Activated naive CD8-positive, alpha-beta T cell treated with anti-CD3 and anti-CD28 coated beads, Interleukin-2, amount 50 U/mL, for 16 hours (primary cell): ENCODE measurements at places on chromosomes 12 and 14.

DNA sequence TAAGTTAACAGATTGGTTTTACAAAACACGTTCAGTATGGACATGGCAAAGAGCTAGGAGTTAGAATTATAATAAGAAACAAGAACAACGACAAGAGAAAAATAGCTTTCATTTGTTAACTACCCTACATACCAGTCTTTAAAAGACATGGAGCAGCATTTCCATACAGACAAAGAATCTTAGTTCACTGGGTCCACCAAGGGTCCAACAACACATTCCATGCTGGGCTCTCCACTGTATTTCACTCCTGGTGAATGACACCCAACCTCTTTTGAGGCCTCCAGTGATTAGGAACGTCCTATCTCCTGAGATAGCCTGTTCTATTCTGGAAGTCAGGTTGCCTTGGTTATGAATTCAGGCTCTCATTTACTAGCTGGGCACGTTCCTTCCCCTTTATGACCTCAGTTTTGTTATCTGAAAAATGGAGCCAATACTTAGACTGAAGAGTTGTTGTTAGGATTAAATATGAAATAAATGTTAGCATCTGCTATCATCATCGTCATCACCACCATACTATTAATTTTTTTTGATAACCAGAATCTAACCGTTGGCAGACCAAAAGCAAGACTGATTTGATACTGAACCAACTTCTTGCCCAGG, 37.7 kb downstream of the C12orf75 start:
- no peak for DNase-seq

DNA sequence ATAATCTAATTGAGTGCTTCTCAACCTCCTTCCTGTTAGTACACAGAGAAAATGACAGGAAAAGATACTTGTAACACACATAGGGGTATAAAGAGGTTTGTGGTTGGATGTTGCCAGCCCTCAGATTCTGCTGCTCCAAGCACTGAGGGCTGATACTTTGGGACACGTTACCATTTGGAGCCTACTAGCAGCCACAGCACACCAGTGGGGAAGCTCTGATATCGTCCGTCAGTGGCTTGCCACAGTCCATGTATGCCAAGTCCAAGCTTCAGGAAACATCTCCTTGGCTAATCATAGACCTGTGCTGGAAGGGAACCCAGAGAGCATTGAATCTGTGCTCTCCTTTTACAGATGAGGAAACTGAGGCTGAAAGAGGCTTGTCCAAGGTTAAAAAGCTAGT, 22.3 kb downstream of the B4GALNT3 start:
- DNase-seq, result no peak

- no peak for DNase-seq
Measured at GRCh38 chr14:103002578-103003350, 54.6 kb downstream of the CDC42BPB start.

GRCh38 chr14:91987192-91987591, 39.7 kb upstream of the FBLN5 start:
- DNase-seq, result no peak

DNA sequence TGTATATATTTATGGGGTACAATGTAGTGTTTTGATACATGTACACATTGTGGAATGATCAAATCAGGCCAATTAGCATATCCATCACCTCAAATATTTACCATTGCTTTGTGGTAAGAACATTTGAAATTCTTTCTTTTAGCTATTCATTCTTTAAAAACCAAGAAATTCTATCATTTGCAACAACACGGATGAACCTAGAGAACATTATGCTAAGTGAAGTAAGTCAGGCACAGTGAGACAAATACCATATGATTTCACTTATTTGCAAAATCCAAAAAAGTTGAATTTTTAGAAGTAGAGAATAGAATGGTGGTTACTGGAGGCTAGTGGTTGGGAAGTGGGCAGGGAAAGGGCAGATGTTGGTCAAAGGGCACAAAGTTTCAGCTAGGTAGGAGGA, 129.3 kb upstream of the PTPRQ start:
- no peak for DNase-seq

- DNase-seq, result no peak
Measured at GRCh38 chr14:89254166-89254909, 162.7 kb downstream of the FOXN3 start.

GRCh38 chr12:50603817-50604639, 99.2 kb downstream of the DIP2B start:
- no peak for DNase-seq

DNA sequence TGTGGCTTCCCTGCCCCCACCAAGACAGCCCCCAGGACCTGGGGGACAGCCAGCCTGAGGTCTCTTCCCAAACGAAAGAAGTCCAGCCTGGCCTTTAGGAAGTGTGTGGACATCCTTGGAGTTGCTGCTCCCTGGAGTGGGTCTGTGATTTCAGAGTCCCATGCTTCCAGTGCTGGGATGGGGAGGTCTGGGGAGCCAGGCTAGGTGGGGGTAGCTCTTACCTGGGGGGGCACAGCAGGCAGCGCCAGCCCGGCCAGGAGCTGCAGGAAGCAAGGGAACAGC, 509 bp downstream of the PGF start:
- DNase-seq, result no peak

DNA sequence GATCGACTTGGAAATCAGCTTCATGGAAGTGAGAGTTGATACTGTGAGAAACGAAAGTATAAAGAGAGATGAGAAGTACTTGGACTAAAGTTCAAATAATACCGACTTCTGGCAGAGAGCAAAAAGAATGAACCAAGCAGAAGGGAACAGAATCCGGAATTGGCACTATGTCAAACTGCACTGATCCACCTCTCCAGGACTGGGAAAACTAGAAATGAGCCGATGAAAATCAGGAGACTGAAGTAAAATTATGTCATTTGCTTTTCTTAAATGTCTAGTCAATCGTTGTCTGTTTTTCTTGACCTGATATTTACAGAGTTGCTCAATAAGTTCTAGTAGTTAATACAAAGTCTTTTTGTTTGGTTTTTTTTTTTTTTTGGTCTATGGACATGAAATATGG, 163.0 kb upstream of the FOXG1 start:
- no peak for DNase-seq

- no peak for DNase-seq
Measured at GRCh38 chr12:125064492-125064891, 743 bp upstream of the AACS start.

- no peak for DNase-seq
Measured at GRCh38 chr12:94898388-94898787, 105.1 kb downstream of the NDUFA12 start.

GRCh38 chr14:94768141-94768520, 1.8 kb downstream of the GSC start:
- no peak for DNase-seq

DNA sequence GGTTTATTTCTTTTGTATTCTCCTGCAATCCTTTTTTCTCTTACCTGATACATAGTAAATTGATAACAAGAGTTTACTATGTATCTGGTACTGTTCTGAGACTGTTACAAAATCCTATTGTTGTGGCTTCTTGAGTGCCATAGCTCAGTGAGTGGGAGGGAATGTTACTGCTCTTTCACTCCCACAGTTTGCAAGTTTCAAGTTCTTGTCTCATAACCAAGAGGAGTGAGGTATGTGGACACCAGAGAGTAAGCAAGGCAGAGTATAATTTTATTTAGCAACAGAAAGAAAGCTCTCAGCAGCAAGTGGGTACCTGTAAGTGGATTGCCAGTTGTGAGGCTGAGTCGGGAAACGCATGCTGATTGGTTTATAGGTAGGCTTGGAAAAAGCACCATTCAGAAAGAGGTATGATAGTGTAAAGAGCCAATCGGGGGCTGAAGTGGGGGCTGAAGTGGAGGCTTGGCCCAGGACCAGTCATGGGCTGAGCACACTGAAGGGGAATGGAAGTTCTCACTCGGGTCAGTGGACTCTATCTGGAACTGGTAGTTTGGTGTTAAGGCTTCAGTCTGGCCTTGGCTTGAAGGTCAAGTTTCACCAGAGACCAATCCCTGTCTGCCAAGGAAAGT, 850.8 kb downstream of the TMTC2 start:
- DNase-seq, result no peak

- DNase-seq, result no peak
Measured at GRCh38 chr14:75626396-75626795, 34.3 kb downstream of the ERG28 start.

- no peak for DNase-seq
Measured at GRCh38 chr14:88818018-88818417, 6.4 kb upstream of the TTC8 start.

- DNase-seq, result no peak
Measured at GRCh38 chr12:50006280-50006679, 19.0 kb downstream of the RACGAP1 start.

- no peak for DNase-seq
Measured at GRCh38 chr14:51884086-51884927, 23.9 kb downstream of the GNG2 start.

DNA sequence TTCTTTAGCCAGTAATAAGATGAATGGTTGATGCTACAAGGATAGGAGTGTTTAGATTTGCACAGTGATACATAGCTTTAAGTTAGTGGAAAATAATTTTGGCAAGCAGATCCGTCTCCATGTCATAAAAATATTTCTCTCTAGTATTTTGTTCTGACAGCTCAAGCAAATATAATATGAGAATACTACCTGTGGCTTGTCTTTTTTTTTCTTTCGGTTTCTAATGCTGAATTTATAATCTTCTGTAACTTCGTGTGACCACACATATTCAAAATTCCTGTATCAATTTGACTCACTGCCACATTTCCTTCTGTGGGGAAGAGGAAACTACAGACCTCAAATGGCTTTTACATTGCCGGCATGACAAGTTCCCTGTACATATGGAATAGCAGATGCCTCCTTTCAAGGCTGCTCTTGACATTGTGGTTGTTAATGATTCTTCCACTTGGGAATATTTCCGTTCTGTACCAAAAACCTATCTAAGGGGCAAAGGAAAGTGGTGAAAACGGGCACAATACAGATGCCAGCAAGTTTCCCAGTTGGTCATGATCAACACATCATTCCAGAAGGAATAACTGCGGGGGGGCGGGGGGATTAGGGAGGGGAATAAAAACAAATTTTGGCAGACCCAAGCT, 103.6 kb upstream of the CCDC91 start:
- DNase-seq, result no peak

DNA sequence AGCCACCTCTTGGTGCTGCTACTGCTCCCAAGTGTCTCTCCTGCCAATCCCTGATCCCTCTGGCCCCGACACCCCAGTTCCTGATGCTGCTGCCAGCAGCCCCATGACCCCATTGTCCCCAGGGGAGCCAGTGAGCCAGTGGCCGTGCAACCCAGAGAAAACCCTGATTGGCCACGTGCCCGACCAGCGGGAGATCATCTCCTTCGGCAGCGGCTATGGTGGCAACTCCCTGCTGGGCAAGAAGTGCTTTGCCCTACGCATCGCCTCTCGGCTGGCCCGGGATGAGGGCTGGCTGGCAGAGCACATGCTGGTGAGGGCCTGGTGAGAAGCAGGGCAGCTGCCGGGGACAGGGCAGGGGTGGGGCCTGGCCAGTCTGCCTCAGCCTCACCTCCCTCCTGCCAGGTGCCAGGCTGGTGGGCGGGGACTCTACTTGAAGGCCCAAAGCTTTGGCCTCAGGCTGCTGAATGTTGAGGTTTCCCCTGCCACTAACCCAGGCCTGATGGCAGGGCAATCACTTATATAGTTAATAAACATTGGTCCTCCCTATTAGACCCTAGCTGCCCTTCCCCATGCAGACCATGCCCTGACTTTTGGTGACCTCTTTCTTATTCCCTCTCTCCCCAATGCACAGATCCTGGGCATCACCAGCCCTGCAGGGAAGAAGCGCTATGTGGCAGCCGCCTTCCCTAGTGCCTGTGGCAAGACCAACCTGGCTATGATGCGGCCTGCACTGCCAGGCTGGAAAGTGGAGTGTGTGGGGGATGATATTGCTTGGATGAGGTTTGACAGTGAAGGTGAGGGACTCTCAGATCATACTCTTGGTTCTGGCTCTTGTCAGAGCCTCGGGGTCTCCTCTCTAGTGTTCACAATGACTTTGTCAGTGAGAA, 5.1 kb downstream of the PCK2 start:
- DNase-seq, result no peak

- no peak for DNase-seq
Measured at GRCh38 chr12:91327131-91327530, 144.5 kb upstream of the DCN start.

GRCh38 chr14:63229330-63230059, 25.3 kb downstream of the RHOJ start:
- no peak for DNase-seq

DNA sequence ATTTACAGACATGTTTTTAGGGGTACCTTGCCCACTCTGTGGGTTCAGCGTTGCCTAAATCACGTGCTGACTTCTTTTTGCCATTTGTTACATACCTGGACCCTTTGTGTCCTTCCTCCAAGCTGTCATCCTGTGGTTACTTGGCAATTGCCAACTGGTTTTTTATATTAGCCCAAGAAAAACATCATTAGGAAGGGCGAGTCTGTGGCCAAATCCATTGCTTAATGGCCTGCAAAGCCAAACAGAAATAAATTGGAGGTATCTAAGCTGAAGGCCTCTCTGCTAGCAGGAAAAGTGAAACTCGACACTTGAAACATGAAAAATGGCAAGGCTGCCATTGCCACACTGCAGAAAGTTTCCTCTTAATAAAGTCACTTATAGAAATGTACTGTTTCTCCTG, 190.4 kb downstream of the NUAK1 start:
- no peak for DNase-seq

- DNase-seq, result no peak
Measured at GRCh38 chr12:68565391-68565903, 45.3 kb upstream of the RAP1B start.

DNA sequence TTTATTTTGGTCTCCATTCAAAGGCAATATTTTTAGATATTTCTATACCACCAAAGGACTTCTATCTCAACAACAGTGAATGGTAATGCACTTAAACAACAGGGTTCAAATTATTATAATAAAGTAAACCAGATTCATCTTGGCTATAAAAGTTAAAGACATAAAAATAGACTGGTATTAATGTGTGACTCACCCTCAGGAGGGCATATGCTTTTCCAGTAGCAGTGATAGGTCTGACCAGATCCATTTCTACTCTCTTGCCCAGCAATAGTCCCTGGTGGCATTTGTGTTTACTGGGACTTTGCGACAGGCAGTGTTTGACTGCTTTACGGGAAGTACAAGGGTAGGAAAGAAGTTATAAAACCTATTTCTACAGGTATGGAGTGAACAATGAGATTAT, 353.2 kb upstream of the ATP2B1 start:
- no peak for DNase-seq

- DNase-seq, result no peak
Measured at GRCh38 chr14:93040443-93040842, 75.3 kb downstream of the ITPK1 start.

DNA sequence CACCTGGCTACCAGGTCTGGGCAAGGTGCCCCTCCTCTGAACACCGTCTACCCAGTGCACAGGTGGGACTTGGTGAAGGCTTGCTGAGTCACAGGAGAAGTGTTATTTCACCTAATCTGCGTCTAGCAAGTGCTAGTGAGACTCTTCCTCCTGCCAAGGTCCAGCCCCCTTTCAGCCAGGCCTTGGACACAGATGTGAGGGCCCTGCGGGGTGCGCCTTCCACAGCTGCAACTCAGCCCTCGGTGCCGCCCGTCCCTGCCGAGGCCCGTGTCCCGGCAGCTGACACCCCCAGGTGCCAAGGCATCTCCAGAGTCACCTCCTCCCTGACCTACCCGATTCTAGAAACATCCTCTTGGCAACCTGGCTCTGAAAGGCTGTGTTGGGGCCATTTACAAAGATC, 55.1 kb downstream of the PRIMA1 start:
- no peak for DNase-seq

- no peak for DNase-seq
Measured at GRCh38 chr14:20306079-20306423, 300 bp upstream of the TTC5 start.

GRCh38 chr14:26323869-26324268, 274.0 kb downstream of the NOVA1 start:
- DNase-seq, result no peak

- no peak for DNase-seq
Measured at GRCh38 chr12:88836156-88836555, 255.9 kb upstream of the KITLG start.
